Astrocyte of the hippocampus (primary cell): ENCODE measurements at places on chromosomes 5 and 9.

GRCh38 chr9:110807956-110808598, 139.5 kb downstream of the MUSK start:
- DNase-seq = no peak

DNA sequence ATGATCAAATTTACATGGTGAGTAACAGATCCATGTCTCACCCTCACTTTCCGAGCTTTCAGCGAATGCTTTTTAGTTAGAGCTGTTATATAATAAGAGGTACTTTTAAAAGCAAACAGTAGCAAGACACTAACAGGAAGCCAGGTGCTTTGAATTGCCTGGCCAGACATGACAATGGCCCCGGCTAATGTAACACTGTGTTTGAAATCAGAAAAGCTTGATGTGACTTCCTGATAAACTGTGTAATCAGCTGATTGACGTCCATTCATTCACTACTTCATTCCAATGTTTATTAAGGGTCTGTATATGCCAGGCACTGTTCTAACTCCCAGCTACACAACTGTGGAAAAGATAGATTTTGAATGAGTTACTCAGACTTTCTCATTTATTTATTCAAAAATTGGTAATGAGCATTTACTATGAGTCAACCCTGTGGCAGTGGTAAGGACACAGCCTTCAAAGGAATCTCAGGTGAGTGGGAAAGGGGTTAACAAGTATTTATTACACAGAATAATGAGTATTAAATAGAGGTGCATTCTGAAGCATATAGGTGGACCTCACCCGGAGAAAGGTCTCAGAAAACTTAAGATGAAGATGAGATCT, 26.6 kb downstream of the DPYSL3 start:
- no peak for DNase-seq

- DNase-seq = peak; percentile 60
Observed at GRCh38 chr9:5553211-5553610, 42.9 kb downstream of the PDCD1LG2 start.

GRCh38 chr5:174724484-174725260, at the start of gene MSX2:
MSX2 (plus strand) TSS chr5:174724582; CDS start chr5:174724660, 78 bp downstream.
- peak; percentile 96 for DNase-seq

DNA sequence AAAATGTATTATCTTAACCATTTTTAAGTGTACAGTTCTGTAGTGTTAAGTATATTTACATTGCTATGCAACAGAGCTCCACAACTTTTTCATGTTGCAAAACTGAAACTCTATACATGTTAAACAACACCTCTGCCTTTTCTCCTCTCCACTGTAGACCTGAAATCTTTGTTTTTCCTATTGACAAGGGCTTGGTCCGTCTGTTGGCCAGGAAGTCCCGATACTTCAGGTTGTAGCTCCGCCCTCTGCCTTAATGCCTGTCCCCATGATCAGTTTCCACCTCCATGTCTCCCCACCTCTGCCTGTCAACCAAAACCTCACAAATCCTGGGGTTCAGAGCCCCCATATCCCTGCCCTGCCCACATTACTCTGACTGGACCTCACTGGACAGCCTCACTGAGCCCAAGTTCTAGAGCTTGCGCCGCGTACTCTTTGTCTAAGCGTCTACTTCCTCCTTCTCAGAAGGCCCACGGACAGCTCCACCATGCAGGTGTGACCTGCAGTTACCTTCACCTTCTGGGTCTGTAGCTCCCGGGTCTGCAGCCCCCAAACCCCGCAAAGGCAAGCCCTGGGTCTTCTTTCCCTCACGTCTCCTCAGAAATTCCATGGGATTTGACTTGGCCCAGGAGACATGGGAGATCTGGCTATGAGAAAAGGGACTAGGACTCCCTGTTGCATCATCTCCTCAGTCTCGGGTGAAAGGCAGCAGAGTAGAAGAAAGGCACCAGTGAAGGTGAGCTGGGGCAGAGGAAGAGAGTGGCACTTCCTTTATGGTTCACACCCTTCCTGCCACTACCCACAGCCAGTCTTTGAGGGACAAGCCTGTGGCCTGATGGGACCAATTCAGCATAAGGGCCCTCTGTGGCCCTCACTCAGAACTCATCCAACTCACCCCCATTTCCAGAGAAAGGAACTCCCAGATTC, 8.0 kb downstream of the GLIPR2 start:
- DNase-seq = no peak

GRCh38 chr9:129776566-129776937, 23.7 kb upstream of the PTGES start:
- DNase-seq = peak; percentile 64

DNA sequence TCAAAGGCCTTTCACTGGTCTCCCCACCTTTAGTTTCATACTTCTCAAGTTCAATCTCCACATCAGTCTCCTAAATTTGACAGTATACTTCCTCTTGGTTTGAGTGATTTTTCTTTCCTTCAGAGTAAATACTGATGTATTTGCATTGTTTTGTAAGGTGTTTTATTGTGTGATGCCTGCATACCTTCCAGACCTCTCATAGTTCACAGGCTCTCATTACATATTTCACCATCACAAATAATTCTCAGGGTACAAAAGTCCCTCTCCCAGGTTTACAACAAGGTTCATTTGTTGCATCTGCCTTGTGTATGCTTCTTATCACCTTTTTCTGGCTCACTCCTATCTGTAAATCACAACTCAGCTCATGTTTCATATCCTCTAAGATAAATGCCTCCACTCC, 22.2 kb upstream of the TUSC1 start:
- no peak for DNase-seq

DNA sequence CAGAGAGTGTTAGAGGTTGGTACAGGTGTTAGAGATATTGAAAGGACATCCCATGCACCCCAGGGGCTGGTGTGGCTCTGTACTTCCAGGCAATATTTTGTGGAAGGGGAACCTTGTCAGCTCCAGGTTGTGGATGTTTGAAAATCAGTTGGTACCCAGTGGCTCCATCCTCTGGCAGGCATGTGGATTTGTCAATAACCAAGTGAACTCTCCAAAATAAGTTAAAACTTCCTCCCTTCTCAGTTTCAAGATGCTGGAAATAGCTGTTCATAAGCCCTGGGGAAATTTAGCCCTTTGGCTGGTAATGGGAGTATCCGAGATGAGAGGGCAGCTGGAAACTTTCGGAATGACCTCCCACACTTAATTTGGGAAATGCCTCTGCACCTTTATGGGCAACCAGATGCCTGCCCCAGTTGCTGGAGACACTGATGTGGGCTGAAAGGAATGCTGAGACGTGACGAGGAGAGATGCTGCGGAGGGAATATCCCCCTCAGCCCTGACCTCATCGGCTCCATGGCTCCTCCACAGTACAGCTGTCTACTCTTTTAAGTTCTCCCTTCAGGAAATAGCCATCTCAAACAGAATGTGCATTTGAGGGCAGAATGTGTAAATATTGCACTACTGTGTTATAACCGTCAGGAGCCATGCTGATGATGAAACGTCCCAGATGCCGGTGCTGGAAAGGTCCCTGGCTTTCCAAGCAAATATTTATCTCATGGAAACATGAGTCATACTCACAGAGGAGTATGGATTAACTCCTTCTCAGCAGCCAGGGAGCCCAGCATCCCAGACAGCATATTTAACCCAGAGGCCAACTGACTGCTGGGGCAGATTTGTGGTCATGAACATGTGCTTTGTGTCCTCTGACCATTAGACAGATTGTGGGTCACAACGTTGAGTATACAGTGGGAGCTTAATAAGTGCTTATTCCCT, 29.5 kb downstream of the TGFBI start:
- DNase-seq = peak; percentile 92

GRCh38 chr5:93430673-93431199, 150.3 kb downstream of the NR2F1-AS1 start:
- DNase-seq = no peak

- peak; percentile 64 for DNase-seq
Observed at GRCh38 chr5:57493034-57493433, 10.4 kb upstream of the ACTBL2 start.

GRCh38 chr5:115271295-115272050, 8.8 kb upstream of the PGGT1B start:
- DNase-seq = no peak

- DNase-seq = peak; percentile 91
Observed at GRCh38 chr5:157516006-157516405, 56.0 kb downstream of the NIPAL4 start.

- peak; percentile 60 for DNase-seq
Observed at GRCh38 chr5:138809391-138809790, 56.2 kb downstream of the CTNNA1 start.
